ENCODE measurements at places on chromosomes 7 and 10. TPM values are rescaled to one million over a fixed set of nuclear protein-coding genes. Genes with fewer than 3 reads are reported as not detected.
A peak's percentile ranks its signal among the peaks of the same experiment; 100 is the strongest.

Gene MCM10
- 68.1 TPM for total RNA-seq

Gene VAX1
- total RNA-seq = not detected

Gene OR9A2
- not detected for total RNA-seq

Gene ADAM12
- not detected for total RNA-seq

Gene KNDC1
- 0.11 TPM for total RNA-seq

Gene ENTPD7
- total RNA-seq = 10.6 TPM

Gene PNLIPRP1
- total RNA-seq = 1.1 TPM

DNA sequence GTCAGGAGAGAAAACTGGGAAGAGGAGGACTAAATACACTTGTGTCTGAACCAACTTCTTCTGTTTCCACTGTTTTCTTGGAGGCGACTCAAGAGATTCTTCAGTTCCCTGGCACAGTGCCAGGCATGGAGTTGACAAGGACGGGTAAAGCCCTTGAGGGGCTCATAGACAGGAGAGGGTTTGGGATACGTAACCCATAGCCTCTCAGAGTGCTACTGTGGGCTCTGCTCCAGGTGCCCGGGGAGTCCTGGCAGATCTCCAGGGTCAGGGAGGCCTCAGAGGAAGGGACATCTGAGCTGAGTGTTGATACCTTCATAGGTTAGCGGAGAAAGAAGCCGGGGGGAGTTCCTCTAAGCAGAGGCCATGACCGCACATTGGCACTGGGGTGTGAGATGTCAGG lies 42.0 kb downstream of the GALNT17 start:
- peak; percentile 4 for DNase-seq

DNA sequence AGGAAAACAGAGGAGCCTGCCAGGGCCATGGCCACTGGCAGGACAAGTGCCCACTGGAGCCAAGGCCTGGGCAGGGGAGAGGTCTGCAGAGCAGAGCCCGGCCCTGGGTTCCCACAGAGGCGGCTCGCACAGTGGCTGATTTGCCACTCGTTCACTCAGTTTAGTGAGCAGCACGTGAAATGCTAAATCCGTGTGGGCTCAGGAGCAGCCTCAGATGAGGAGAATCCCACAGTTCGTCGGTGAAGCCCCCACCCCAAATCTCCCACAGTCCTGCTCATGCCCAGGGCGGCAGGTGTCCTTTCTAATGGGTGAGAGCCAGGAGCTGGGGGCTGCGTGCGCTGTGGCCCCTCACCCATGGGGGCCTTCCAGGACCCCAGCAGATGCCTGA lies 107.7 kb upstream of the FAM20C start:
- no peak for DNase-seq

GRCh38 chr7:140275069-140275965 lies 98.5 kb upstream of the KDM7A start:
- DNase-seq = peak; percentile 81

DNA sequence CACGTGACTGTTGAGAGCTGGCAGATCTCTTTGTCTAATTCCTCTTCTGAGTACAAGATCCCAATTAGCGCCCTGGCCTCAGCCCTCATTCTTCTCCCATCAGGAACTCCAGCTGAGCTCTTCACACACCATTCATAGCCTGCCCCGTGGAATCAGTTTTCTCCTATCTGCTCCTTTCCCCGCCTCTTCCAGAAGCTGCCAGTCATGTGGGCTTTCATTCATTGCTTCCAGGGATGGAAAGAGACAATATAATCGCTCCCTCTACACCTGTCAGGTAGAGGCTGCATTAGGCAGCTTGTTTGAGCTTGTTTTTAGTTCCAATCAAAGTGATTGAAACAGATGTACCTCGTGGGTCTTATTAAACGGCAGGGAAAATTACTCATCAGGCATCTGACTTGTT lies 515.8 kb downstream of the TYW1 start:
- DNase-seq = no peak

GRCh38 chr7:139109983-139110411 lies 477 bp upstream of the ZC3HAV1 start:
- no peak for DNase-seq

- no peak for DNase-seq
These were observed 13.5 kb downstream of the GCC1 start for GRCh38 chr7:127571741-127572505.

DNA sequence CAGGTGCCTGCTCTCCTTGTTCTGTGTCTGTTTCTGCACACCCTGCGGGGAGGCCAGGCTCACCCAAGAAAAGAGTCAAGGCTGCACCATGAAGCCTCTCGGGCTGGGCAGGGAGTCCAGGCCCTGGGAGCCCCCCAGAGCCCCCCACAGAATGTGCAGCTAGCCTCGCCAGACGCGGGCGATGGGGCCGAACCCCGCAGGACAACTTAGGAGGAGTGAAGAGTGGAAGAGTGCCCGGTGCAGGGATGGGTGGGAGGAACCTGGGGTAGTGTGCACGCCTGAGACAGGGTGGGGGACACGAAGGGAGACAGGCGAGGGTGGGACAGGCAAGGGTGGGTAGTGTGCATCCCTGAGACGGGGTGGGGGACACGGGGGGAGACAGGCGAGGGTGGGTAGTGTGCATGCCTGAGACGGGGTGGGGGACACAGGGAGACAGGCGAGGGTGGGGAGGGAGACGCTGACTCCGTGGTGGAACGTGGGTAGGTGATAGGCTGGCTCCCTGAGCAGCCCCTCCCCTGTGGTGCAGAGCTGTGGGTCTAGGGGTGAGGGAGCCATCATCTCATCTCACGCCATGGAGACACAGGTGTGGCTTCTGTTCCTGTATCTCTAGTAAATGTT lies 615.4 kb downstream of the DNAJB6 start:
- no peak for DNase-seq

GRCh38 chr7:90933984-90934383 lies 330.2 kb upstream of the FZD1 start:
- DNase-seq = no peak

- DNase-seq = no peak
These were observed 27.8 kb downstream of the DENND10 start for GRCh38 chr10:119131512-119132240.

- no peak for DNase-seq
These were observed 82.3 kb downstream of the LHFPL3 start for GRCh38 chr7:104410742-104411141.

- no peak for DNase-seq
These were observed 232.5 kb downstream of the MAD1L1 start for GRCh38 chr7:2000153-2000687.

GRCh38 chr10:15464381-15464780 lies 93.3 kb upstream of the FAM171A1 start:
- DNase-seq = no peak

DNA sequence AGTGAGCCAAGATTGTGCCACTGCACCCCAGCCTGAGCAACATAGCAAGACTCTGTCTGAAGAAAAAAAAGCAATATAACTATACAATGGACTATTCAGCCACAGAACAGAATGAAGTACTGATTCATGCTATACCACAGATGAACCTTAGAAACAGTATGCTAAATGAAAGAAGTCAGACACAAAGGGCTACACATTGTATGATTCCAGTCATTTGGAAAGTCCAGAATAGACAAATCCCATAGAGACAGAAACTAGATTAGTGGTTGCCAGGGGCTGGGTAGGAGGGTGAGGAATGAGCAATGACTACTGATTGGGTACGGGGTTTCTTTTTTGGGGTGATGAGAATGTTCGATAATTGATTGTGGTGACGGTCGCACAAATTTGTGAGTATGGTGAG lies 9.6 kb upstream of the CFAP70 start:
- DNase-seq = no peak
